ENCODE measurements at places on chromosomes 16 and 17. TPM values are rescaled to one million over a fixed set of nuclear protein-coding genes. Genes with fewer than 3 reads are reported as not detected.

The MVP gene
- total RNA-seq, result 0.63 TPM

GRCh38 chr17:78294776-78295175 is 63.3 kb downstream of the TMEM235 start:
- DNase-seq, result no peak

GRCh38 chr17:40602445-40603443 is 37.5 kb upstream of the CCR7 start:
- DNase-seq, result no peak

GRCh38 chr17:48335858-48336500 is 94.0 kb downstream of the SKAP1 start:
- no peak for DNase-seq

GRCh38 chr16:83797013-83797412 is 10.8 kb upstream of the HSBP1 start:
- DNase-seq, result no peak

GRCh38 chr16:65037556-65037955 is 84.3 kb downstream of the CDH11 start:
- DNase-seq, result no peak

GRCh38 chr17:77884019-77884418 is 74.5 kb upstream of the TNRC6C start:
- DNase-seq, result peak; percentile 74

DNA sequence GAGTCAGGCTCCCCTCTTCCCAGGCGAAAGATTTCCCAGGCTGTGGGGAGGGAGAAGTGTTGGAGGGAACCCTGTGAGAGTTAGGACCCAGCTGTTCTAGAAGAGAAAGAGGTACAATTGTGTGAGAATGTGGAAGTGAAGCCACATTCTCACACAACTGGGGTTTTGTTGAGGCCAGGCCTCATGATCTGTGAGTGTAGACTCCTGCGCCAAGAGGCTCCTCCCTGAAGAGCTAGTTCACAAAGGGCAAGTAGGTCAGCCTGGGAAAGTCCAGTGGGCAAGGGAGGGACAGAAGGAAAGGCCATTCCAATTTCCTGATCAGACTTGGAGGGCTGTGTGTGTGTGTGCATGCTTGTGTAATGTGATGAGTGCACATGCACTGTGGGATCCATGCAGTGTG is 15.2 kb downstream of the CD300LF start:
- DNase-seq, result no peak

The LASP1 gene
- total RNA-seq, result 36.7 TPM

- peak; percentile 43 for DNase-seq
Measured at GRCh38 chr17:1216217-1217088, 36.7 kb upstream of the ABR start.

DNA sequence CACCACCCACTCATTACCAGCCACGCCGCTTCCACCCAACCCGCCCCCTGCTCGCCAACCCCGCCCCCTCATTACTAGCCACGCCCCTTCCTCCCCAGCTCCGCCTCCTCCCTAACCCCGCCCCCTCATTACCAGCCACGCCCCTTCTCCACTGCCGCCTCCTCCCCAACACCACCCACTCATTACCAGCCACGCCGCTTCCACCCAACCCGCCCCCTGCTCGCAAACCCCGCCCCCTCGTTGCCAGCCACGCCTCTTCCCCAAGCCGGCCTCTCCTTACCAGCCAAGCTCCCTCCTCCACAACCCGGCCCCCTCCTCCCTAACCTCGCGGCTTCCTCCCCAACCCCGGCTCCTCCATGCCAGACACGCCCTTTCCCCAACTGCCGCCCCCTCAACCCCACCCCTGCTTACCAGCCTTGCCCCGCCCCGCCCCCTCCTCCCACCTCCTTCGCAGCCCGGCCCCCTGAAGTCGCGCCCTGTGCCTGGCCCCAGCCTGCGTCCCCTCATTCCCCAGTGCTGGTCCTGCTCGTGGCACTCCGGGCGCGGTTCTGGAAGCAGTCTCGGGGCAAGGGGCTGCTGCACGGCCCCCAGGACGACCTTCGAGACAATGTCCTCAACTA is 7.3 kb downstream of the SLC22A31 start:
- peak; percentile 41 for DNase-seq

The TMEM114 gene
- total RNA-seq, result not detected

GRCh38 chr16:58801838-58802237 is 67.7 kb upstream of the GOT2 start:
- DNase-seq, result no peak

GRCh38 chr17:67157732-67158639 is 87.0 kb downstream of the HELZ start:
- DNase-seq, result peak; percentile 24

- DNase-seq, result no peak
Measured at GRCh38 chr16:14132696-14133048, 61.6 kb downstream of the MRTFB start.

- DNase-seq, result no peak
Measured at GRCh38 chr16:19486750-19487325, 35.1 kb downstream of the GDE1 start.

The SLC2A4 gene
- total RNA-seq, result 1.3 TPM

GRCh38 chr16:50453446-50453845 is 84.7 kb upstream of the BRD7 start:
- DNase-seq, result no peak

DNA sequence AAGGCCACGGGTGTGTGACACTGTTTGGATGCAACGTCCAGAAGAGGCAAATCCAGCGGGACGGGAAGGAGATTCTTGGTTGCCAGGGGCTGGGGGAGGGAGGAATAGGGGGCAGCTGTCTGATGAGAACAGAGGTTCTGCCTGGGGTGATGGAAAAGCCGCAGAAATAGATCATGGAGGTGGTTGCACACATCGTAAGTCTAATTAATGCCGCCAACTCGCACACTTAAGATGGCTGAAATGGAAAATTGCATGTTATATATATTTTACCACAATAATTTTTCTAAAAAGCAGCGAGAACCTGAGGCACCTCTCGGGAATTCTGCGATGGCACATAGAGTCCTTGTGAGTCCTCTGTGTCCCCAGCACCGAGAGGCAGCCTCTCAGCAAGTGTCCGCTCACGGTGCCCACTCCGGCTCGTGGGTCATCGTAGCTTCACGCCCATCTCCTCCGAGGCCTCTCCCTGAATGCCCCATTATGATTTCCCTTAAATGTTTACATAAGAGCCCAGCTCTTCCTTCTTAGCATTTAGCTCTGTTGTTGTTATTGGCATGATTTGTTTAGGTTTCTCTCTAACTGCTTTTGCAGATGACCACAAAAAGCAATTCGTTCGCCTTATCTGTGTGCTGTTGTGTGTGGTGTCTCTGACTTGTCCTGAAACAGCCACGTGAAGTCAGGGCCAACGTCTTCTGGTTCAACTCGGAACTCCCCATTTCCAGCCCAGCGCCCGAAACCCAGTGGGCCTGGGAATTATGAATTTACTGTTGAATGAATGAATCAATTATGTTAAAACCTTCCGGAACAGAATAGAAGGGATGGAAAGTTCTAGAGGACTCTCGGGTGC is 7.7 kb downstream of the WFDC1 start:
- DNase-seq, result no peak

DNA sequence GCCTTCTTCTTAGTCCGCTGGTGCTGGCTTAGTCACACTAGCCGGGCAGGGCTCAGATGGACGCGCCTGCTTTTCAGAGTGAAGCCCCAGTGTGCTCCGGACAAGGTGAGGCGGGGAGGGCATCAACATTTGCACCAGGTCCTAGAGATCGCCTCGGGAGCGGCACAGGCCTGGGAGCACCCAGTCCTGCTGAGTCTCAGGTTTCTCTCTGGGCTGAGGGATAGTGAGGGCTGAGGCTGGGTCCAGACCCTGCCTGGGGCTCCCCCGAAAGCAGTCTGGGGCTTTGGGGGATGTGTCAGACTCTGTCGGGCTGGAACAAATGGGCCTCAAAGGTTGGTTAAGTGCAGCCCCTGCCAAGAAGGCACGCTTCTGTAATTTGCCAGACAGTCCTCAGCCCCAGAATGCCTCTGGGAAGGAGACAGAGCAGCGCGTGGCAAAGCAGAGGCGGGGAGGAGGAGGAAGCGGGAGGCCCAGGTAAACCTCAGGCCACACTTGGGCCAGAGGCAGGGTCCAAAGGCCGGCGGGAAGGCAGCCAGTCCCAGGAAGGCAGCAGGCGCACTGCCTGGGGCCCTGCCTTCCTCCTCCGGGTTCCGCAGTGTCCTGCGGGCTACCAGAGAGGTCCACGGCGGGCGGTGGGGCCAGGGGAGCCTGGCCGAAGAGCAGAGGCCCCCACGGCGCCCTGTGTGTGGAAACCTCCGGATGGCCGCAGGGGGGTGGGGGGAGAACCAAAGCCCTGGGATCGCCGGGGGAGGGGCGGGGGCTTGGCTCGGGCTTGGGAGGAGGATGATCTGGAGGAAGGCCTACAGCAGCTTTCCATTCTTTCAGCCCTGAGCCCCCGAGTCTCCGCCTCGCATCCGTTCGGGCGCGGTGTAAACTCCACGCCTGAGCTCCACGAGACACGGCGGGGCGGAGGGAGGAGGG is 39.5 kb upstream of the ATP2A3 start:
- DNase-seq, result no peak

The TBX6 gene
- total RNA-seq, result 0.73 TPM

- no peak for DNase-seq
Measured at GRCh38 chr16:11642765-11643116, 25.5 kb upstream of the SNN start.

DNA sequence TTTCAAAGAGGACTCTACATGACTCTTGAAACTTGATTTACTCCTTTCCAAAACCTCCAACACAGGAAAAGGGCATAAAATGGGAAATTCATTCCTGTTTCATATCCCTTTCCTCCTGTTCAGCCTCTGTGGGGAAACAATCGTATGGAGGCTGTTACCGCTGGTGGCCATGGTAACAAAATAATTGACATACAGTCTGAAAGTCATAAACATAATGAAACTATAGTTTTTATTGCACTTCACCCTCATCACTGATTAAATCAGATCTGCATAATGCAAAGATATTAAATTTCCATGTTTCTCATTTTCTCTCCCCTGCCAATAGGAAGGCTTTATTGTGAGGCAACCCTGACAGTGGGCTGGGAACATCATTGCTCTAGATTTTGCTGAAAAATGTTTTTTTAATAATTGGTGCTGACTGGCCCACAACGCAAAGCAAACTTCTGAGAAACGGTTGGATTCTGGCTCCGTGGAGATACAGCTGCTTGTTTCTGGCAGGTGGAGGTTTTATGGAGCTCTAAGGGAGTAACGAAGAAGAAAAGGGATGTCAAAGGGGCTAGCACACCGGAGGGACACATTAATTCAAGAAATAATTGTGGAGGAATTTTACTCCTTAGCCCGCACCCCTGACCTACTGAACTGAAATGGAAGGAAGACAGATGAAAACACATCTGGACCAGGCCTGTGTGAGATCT is 154.2 kb upstream of the SHISA6 start:
- no peak for DNase-seq

GRCh38 chr17:8095361-8095760 is 7.8 kb upstream of the ALOX12B start:
- no peak for DNase-seq

The METTL22 gene
- total RNA-seq, result 11.3 TPM

- DNase-seq, result peak; percentile 26
Measured at GRCh38 chr17:55421179-55421934, at the start of gene MMD. Gene MMD (minus strand): TSS chr17:55421835. CDS start chr17:55421695, 140 bp downstream.

The ADGRG3 gene
- not detected for total RNA-seq

The BAHCC1 gene
- 17.4 TPM for total RNA-seq

GRCh38 chr17:42792545-42792944 is 6.0 kb downstream of the COA3 start:
- DNase-seq, result no peak

DNA sequence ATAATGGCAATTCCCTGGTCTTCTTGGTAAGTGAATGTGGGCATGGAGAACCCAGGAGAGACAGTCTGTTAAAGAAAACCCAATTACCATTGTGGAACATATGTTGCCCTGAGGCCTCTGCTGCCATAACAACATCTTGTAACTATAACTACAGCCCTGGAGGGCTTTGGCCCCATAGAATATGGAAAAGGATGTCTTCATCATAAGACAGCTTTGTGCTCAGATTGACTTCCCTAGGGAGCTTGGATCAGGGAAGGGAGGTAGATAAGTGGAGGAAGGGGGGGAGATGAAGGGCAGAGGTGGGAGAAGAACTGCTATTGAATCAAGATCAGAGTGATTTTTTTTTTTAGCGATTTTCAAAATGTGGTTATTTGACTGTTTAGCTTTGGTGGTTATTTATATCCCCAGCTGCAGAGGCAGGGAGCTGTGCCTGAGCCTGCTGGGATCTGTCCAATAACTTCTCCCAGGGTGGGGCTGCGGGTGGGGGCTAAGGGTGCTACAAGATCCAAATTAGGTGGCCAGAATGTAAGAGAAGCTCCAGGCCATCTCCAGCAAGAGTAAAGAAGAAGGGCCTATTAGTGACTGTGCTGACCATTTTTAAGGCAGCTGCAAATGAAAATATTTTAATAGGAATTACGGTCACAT is 5.3 kb upstream of the KAT7 start:
- no peak for DNase-seq

DNA sequence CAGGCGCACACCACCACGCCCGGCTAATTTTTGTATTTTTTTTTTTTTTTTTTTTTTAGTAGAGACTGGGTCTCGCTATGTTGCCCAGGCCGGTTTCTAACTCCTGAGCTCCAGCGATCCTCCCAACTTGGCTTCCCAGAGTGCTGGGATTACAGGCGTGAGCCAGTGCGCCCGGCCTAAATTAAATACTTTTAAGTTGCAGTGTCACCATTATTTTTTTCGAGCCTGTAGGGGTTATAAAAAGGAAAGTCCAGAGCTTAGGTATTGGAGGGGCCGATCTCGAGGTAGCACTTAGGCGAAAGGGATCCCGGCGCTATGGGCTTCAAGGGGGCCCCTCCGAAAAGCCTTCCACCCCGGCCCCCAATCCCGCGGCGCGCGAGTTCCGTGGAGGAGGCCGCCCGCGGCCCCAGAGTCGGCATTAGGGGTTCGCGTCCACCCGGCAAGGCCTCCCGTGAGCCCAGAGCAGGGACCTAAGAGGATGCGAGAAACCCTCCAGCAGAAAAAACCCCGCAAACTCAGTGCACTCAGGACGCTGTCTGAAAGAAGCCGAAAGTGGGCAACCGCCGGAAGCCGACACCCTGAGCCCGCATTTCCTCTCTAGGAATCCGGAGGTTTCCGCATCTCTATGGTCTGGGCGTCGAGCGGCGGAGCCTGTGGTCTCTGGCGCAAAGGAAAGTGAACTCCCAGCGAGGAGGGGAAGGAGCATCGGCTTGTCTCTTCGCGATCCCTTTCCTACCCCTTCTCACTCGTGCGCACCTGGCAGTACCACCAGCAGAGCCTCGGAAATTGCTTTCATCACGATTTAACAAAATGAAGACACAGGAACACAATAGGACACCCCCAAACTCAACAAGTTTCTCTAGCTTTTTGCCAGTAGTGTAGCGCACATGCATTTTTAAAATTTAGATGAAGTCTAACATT is 14.1 kb upstream of the RGS9 start:
- peak; percentile 84 for DNase-seq

- no peak for DNase-seq
Measured at GRCh38 chr17:48484850-48485249, 46.0 kb downstream of the HOXB1 start.

The TNK1 gene
- not detected for total RNA-seq

The PIMREG gene
- total RNA-seq, result 87.2 TPM

- peak; percentile 77 for DNase-seq
Measured at GRCh38 chr16:88558457-88559442, 11.5 kb upstream of the ZC3H18 start.
